ENCODE measurements at places on chromosomes 4 and X.

DNA sequence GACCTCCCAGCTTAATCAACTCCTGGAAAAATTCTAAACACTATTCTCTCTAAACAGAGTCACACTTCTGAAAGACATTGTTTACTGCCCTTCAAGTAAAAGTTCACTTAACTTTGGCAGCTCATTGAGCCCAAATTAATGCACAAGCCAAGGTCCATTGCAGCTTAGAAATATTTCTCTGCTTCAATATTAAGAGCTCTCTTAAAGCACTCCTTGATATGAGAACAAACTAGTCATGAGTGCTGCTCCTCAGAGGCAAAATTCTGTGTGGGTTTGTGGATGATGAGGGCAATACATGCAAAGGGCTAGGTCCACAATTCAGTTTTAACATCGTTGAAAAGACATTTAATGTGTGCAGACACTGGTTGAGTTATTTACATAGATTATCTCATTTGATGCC lies 12.8 kb upstream of the FMR1 start:
- DNase-seq = no peak

DNA sequence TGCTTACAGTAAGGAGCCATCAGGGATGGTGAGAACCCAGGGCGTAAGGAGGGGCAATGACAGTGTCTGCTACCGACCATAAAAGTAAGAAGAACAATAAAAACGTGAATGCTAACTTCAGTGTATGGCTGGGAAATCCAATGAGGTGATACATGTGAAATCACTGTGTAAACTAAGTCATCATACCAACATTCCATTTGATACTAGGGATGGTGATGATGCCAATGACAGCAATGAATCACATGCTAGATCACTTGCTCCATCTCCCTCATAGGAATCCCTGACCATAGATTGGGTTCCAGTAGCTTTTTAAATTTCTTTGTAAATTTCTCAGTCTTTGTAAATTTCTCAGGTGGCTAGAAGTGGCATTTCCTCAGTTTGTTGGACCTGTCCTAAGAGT lies 146.3 kb downstream of the SMIM20 start:
- no peak for DNase-seq

- DNase-seq = no peak
Measured at GRCh38 chr4:28106155-28106554, 1245.5 kb downstream of the STIM2 start.

DNA sequence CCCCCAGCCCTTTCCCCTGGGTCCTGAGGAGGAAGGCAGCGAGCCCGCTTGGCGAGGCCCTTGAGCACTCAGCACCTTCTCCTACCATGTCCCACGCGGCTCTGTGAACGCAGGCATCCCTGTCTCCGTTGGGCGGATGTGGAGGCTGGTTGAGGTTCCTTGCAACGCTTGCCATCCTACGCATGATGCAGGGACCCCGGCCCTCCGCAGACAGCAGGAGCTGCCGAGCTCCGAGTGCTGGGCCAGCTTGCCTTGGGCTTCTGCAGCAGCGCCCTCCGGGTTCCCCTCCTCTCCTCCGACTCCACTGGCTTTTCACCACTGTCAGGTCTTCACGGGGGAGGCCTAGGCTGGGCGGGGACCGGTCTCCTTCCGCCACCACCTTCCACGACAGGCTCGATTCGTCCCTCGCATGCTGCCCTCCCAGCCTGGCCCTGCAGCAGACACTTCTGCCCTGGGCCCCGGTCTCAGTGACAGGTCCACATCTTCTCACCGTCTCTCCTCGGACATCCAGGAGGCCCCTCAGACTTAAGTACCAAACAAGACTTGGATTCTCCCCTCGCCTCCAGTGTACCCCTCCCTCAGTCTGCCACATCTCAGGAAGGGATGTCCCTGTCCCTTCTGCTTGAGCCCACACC lies 67.6 kb upstream of the HGFAC start:
- no peak for DNase-seq

DNA sequence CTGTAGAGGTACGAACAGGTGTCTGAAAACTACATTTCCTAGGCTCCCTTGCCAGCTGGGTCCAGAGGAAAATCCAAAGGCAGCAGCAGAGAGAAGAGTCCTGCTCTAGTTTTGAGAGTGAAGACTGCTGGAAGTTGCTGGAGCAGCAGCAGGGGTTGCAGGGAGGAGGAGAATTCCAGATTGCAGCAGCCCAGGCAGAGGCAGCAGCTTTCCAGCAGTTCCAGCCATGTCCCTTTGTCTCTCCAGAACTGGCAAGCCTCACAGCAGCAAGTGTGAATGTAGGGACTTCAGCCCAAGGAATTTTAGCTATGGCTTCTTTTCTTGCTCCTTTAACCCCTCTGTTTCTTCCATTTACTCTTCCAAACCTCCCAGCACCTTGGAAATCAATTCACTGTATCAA lies 24.1 kb upstream of the STIM2 start:
- no peak for DNase-seq

DNA sequence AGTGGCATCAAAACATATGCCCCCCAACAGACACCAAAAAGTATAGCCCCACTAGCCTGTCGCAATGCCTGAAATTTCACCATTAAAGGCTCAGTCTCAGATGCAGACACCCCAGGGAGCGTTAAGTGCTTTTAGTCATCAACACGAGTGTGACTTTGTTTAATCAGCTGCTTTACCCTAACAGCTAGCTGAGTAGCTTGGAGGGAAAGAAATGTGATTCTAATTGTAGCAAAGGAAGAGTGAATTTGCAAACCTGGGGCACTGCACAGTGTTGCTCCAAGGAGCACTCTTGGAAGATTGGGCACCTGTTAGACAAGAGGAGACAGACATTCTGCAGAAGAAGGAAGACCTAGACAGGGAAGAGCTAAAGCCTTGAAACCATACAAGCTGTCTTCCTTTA lies 145.1 kb downstream of the BEND2 start:
- no peak for DNase-seq

GRCh38 chrX:38216642-38217041 lies 4.0 kb downstream of the SRPX start:
- peak; percentile 60 for DNase-seq

DNA sequence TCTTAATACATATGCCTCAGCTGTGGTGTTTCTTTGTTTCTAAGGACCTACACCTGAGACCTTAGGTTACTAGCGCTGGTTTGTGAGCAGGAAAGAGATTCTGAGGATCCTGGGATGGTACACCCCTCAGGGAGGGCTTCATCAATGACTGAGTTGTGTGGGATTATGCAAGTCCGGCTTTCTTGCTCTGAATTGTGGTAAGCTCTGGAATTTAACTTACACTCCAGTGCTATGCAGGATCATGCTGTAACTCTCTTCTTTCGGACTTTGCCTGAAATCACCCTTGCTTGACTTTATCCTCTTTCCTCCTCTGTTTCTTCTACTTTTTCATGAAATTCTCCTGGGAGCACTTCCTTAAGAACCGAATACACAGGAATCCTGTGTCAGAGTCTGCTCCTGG lies 431.5 kb upstream of the BOD1L1 start:
- DNase-seq = peak; percentile 7

Data from fibroblast of mammary gland (primary cell).